ENCODE measurements at places on chromosomes 7 and 10.

GRCh38 chr10:101286248-101287046 lies 57.2 kb upstream of the LBX1 start:
- no peak for DNase-seq

GRCh38 chr7:16754856-16755317 lies 1.3 kb downstream of the TSPAN13 start:
- DNase-seq = no peak

- DNase-seq = no peak
Measured at GRCh38 chr7:1026721-1027161, 17.6 kb upstream of the GPR146 start.

- peak; percentile 55 for DNase-seq
Measured at GRCh38 chr10:110410329-110411046, 87.2 kb upstream of the DUSP5 start.
